NCI-H446 (cell line): ENCODE measurements at places on chromosomes 6 and 20.

GRCh38 chr6:21918666-21919065, 325.1 kb downstream of the SOX4 start:
- no peak for DNase-seq

DNA sequence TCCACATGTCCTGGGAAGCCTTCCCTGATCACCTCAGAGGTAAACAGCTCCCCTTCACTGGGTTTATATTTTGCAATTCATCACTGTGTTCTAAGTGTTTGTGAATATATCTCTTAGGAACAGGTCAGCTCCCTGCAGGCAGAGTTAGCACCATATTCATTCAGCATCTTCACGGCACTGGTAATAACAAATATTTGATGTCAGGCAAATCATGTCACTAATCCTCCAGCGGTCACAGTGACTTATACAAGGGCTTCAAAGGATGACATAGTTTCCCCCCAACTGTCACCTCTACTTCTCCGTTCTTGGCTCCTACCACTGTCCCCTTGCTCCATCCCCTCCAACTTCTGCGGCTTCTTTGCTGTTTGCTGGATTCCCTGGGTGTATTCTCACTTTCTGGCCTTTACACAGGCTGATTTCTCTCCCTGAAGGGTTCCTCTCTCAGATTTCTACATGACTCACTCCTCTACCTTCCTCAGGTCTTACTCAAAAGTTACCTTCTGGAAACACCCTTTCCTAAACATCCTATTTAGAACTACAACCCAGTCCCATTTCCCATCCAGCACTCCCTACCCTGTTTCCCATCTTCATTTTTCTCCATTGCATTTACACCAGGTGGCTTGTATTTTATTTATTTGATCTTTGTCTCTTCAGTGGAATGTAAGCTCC, 66.6 kb downstream of the NHLRC1 start:
- DNase-seq, result no peak

DNA sequence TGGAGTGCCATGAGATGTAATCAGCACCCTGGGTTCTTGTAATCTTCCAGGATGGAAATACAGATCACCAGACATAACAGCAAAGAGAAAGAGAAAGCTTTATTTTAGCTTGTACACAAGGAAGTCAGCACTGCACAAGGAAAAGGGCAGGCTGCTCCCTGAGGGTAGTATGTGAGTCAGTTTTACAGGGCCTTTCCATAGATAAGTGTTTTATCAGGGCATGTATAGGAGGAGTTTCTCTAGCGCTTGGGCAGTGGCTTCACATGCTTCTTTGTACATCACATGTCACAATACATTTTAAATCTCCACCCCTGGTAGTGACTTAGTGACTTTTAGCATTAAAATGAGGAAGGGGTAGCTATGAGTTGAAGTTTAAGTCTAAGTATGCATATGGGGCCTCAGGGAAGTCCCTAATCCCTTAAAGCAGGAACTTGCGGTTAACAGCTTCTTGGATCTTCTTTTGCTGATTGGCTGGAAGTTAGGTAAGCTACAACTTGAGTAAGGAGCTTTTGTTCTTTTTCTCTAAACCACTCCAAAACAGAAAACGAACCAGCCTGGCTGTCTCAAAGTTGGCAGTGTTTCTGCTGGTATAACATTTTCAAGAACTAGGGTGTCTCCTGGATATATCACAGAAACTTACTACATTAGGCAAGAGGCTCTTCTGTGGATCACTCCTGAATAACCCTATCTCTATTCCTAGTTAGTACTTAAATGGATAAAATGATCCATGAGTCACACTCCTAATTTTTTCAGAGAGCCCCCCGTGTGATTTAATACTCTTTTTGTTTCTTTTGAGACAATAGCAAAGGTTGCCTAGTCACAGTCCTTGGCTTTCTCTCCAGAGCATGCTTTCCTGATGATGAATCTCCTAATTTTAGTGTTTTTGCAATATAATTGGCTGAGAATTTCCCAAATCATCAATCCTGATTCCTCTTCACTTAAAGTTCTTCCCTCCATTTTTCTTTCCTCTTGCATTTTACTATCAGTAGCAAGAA, 60.2 kb downstream of the MRAP2 start:
- DNase-seq, result no peak

DNA sequence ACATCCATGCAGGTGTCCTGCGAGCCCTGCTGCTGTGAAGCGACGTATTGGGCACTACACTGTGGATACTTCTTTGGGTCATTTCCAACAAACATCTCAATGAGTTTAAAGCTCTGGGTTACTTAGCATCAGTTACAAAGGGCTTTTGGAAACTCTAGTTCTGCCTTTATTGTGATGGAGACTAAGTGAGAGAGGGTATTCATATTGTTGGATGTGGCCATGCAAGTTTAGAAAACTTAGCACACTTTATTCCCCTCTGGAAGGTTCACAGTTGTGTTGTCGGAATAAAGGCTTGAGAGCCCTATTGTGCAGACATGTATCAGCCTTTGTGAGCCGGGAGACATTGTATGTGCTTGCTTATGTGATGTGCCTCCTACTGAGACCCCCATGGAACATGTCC, 22.1 kb downstream of the DUSP22 start:
- no peak for DNase-seq

- no peak for DNase-seq
Observed at GRCh38 chr6:139373928-139374356, 506 bp downstream of the CITED2 start.

- no peak for DNase-seq
Observed at GRCh38 chr20:57693670-57694329, 16.0 kb downstream of the PMEPA1 start.

DNA sequence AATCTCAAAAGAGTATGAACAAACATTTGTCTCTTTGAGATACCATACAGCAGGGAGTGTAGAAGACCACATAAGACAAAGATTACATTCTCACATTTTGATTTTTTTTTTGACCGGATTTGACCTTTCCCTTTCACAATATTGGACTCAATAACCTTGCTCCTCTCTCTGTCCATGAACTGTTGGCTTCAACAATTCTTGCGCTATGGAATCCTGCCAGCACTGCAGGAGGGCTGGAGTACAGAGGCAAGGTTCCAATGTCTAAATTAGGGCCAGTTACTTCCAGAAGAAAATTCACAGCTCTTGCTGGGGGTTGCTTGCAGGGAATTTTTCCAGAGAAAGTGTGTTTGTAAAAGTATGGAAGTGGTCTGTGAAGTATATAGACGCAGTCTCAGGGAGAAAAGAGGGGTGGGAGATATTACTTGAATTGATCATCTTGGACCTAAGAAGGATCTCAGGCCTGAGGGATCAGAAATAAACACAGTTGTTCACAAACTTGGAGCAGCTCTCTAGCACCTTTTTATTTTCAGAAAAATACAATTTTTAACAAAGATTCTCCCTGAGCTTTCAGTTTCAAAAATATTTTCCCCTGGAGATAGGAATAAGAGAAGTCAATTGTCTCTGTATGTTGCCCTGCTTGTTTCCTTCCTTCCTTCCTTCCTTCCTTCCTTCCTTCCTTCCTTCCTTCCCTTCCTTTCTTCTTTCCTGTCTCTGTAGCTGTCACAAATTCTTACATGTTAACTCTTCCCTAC, 765.9 kb downstream of the BCKDHB start:
- peak; percentile 78 for DNase-seq

DNA sequence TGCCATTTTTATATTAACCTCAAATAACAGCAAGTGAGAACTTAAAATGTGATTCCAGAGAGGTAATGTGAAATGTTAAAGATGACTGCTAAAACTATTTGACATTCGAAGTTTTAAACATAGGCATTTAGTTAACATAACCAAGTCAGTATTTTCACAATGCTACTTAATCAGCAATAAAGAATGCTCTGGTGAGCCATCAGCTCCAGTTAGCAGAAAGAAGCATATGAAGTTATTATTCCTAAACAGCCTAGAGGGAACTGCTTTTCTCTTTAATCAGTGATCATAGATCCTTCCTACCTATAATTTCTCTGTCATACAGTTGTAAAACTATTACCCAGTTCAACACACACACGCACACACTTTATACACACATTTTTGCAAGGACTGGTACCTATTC, 60.1 kb downstream of the MMS22L start:
- no peak for DNase-seq

DNA sequence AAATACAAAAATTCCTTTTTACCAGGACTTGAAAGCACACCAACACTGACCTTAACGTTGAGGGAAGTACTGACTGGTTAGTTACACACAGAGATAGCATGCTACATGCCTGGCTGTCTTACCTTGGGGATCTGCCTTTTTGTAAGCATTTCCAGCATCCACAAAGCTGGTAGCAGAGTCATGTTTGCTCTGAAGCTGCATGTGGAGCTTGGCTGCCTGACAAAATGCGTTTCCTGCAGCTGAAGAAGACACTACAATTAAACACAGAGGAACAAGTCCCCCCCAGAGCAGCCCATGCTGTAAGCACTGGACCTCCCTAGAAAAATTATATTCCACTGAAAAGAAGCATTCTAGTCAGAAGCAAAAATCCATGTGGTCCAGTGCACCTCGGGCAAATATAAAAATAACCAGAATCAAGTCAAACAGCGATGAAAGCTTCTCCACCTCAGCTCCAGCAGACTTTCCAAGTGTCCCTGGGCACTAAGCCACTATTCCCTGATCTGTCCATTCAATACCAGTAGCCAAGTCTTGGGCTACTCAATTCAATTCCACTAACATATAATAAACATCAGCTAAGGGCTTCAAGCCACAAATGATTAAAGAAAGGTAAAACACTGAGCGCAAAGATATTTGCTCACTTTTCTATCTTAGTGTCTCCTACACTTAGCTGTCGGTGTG, 24.2 kb downstream of the NAPB start:
- DNase-seq, result no peak

GRCh38 chr6:118784641-118785164, 109.2 kb upstream of the ASF1A start:
- no peak for DNase-seq

DNA sequence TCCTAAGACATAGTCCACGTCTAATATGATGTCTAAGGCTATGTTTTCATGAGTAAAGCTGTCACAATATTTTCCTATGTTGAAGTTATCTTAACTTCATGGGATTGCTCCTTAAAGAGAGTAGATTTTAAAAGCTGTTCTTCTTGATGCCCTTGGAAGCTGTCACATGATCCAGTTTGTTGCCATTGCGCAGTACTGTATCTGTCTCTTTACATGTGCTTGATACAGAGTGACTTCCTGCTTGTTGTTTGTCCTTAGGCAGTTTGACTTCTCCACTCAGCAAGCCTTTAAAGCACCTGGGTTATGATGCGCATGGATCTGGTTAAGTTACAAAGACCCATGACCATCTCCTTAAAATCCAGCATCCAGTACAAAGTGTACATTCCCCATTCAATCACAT, 85.4 kb downstream of the CDYL start:
- no peak for DNase-seq

GRCh38 chr6:31122791-31123706, 2.8 kb upstream of the CDSN start:
- no peak for DNase-seq

DNA sequence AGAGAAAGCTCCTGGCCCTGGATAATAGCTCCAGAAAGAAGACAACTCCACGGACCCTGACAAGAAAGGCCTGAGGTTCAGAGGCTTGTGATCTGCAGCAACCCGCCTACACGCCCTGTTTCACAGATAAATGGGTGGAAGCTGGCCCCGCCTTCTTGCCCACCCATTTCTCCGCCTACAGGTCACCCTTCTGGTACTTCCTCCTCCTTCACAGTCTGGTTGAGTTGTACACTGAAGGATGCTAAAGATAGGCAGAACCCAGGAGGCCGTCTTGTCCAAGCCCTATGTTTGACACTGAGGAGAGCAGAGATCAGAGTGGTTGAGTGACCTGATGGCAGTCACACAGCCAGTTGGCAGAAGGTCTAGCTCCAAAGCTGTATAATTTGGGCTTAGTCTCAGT, 34.2 kb upstream of the MDGA1 start:
- DNase-seq, result no peak

- no peak for DNase-seq
Observed at GRCh38 chr20:15060265-15061060, 723.1 kb upstream of the FLRT3 start.

- no peak for DNase-seq
Observed at GRCh38 chr6:111918825-111919224, 45.6 kb upstream of the FYN start.

DNA sequence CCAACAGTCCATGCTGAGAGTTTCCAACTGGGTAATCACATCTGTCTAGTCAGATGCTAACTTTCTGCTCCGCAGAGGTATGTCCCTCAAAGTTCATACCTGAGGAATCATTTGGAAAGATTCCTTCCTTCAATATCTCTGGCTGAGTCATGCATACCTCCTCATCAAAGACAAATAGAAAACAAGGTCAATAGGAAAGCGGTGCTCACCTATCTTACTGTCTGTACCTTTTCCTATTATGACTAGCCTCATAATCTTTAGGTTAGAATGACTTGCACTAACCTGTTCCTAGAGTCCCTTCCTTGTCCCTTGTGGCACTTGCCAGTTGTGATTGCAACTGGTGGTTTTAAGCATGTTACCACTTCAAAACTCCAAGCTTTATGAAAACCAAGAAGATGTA, 78.2 kb upstream of the PTPRK start:
- no peak for DNase-seq

- DNase-seq, result no peak
Observed at GRCh38 chr20:37943033-37943432, 40.1 kb downstream of the VSTM2L start.

- DNase-seq, result no peak
Observed at GRCh38 chr6:4774715-4775493, 1.3 kb upstream of the CDYL start.

GRCh38 chr6:167576050-167576741, 250.5 kb upstream of the AFDN start:
- DNase-seq, result no peak

DNA sequence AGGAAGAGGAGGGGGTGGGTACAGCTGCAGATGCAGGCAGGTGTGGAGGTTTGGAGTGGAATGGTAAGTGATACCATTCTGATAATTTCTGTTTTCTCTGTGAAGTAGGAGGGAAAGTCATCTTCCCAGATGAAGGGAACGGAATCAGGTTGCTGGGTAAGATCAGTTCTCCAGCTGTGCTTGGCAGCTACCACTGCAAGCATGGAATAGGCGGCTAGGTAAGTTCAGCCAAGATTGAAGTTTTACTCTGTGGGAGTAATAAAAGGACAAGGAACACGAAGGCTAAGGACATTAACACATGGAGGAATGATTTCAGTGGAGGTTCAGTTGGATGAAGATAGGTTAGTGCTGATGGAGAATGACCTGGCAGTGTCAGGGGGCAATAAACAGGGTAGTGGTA, 128.3 kb downstream of the CARMIL1 start:
- no peak for DNase-seq

- no peak for DNase-seq
Observed at GRCh38 chr6:134458857-134459657, 141.1 kb upstream of the SGK1 start.

DNA sequence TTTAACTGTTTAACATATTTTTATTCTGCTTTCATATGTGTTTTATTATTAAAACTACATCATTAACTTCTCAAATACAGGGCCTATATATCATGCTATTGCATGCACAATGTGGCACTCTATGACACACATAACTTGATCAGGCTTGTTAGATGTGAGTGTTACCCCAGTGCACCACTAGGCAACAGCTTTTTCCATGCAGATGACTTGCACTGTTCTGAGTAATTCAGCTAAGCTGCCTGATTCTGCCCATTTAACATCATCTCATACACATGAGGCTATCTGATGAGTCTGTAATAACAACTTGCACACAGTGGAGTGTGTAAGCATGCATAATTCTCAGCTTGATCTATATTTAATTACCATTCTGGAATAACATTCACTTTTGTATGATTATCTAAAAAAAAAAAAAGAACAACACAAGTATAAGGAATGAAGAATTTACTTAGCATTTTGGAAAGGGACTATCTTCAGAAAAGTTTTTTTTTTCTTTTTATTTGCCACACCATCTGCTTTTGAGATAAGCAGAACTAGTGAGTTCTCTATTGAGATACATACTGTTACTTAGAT, 83.1 kb downstream of the GRM1 start:
- DNase-seq, result no peak
